ENCODE measurements at places on chromosomes 6 and 20.

DNA sequence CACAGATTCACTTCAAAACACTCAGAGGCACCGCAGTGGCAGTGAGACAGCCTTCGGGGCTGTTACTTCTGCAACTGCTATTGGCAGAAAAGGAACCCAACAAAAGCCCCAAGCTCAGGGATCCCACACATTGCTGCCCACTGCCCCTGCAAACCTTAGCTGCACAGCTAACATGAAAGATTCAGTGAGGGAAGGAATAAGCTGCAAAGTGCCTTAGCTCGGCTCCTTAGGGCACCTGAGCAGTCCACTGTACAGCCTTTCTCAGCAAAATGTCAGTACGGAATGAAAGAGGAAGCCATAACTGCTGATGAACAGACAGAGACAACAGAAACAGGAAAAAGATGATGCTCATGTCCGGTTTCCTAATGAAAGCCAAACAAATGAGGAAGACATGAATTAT lies 179.7 kb upstream of the SHLD1 start:
- no peak for DNase-seq

DNA sequence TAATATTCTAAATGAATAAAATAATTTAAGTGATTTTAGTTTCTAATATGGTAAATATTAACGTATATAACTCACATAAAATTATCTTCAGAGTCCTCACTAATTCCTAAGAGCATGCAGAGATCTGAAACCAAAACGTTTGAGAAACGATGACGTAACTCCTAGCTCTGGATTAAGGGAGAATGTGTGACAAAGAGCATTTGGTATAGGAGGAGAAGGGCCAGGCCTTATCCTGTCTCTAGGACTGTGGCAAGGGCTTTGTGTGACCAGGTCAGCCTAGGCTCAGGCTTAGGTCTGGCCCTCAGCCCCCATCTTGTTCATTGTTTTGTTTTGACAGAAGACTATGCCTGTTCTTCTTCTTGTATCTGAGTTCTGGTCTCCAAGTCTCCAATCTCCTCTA lies 19.2 kb upstream of the POLR1H start:
- DNase-seq: no peak

- DNase-seq: no peak
These were observed 1278.8 kb upstream of the EYS start for GRCh38 chr6:66985816-66986215.

DNA sequence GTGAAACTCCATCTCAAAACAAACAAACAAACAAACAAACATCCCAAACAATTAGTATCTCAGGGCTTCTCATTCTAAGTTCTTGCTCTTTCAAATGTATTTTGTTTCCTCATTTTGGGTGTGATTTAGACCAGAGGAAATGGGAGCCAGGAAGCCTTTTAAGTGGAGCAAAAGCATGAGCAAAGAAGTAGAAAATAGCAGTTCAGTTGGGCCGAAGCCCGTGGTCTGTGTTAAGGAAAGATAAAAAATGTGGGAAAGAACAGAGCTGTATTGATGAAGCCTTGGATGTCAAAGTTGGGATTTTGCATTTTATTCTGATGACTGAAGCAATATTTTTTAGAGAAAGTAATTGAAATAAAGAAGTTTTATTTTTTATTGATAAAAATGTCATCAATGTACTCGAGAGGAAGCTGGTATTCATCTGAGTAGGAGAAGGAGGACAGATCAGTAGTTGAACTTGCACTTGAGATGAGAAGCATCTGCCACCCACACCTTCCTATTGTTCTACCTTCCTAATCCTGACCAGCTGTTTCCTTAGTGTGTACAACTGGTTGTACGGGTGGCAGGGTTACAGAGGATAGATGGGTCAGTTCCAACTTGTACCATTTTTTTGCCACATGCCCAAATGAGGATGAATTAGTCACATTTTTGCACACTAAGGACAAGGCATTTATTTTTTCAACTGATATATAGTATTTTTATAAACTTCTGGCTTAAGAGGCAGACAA lies 56.1 kb downstream of the KIAA0408 start:
- no peak for DNase-seq

- DNase-seq: no peak
These were observed 167.1 kb upstream of the ATXN1 start for GRCh38 chr6:16928387-16928786.

GRCh38 chr6:75393806-75394205 lies 99.8 kb downstream of the FILIP1 start:
- DNase-seq: no peak

DNA sequence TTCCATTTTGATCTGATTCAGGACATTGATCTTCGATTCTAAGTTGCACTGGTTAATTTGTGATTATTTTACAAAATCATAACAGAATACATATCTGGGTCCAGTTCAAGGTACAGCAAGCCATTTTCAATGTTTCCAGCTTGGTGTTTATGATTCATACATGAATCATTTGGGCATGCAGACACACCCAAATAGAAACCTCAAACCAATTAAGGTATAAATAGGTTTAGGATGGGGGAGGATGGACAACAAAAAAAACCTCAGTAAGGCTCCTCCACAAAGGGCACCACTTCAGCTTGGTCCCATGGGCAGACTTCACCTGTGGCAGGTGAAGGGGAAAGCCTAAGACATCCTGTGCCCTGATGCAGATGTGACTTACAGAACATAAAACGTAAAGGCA lies 192.7 kb downstream of the KHDC1L start:
- DNase-seq: no peak

DNA sequence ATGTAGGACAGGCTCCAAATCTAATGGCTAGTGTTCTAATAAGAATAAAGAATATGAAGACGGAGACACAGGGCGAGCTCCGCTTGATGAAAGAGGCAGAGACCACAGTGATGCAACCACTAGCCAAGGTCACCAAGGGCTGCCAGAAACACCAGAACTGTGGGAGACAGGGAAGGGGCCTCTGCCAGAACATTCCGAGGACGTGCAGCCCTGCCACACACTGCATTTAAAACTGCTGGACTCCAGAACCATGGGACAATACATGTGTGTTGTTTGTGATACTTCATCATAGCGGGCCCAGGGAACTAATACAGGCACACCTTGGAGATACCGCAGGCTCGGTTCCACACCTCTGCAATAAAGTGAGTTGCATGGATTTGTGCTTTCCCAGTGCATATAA lies 2.9 kb upstream of the THBS2 start:
- no peak for DNase-seq
